ENCODE measurements at places on chromosomes 6 and 20.

GRCh38 chr6:13024616-13025015, 303.7 kb downstream of the TBC1D7 start:
- no peak for DNase-seq

- no peak for DNase-seq
Observed at GRCh38 chr6:25301362-25301761, 22.2 kb downstream of the CARMIL1 start.

GRCh38 chr6:7115543-7116231, 7.9 kb downstream of the RREB1 start:
- DNase-seq, result no peak

DNA sequence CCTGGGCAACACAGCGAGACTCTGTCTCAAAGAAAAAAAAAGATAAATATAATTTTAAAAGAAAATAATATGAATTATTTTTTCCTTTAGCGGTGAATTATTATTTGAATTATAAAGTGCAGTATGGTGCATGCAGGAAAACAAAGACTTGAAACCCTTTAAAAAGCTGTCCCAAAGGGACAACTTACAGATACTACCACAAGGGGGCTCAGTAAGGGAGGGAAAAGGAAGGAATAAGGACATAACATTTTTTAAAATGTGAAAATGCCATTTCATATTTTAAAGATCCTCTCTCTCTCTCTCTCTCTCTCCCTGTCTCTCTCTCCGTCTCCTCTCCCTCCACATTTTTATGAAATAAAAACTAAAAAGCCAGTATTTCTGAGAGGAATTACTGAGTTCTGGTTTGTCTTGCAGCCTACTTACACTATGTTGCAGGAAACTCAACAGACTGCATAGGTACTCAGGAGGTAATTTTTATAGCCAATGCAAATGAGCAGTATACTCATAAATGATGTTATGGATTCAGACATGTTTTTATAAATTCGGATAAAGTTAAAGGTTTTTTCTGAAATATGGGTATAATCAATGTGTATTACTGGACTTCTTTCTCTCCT, 455.0 kb upstream of the GJE1 start:
- no peak for DNase-seq

DNA sequence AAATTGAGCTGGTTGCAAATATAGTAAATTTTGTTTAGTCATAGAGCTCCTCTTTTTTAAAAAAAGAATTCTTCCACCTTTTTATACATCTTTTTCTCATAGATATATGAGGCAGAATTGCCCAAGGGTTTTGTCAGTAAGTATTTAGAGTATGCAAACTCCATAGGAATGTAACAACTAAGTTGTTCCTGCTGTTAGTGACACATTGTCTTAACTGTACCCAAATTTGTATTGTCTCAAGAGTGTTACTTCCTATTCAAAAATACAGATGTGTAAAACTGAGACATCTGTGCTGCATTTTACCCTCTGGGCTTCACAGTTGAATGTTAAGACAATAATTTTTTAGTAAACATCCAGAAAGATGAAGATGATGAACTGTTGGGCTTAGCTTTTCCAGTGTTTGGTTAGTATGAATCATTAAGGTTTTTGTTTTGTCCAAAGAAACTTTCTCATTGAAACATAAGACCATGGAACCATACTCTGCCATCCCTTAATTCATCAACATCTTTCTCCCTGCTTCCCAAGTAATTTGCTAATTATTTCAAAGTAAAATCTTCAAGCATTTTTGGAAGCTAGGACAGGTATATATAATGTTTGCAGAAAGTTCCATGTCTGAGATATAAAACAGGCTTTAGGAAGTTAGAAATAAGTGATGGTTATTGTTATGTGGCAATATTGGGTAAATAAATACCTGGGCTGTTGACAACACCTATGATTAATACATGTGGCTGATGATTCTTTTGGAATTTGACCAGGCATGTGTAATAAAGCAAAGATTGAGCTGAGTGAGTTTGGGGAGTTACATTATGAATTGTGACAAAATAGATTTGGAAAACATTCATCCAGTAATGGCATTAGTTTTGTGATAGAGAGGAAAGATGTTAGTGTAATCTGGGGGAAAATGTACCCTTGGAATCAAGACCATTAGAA, 11.2 kb downstream of the OGFRL1 start:
- DNase-seq, result no peak

GRCh38 chr6:160067564-160067963, 54.1 kb upstream of the SLC22A1 start:
- DNase-seq, result no peak

GRCh38 chr6:81842254-81842653, 89.8 kb upstream of the TENT5A start:
- DNase-seq, result no peak

GRCh38 chr6:157158897-157159296, 164.4 kb downstream of the TMEM242 start:
- no peak for DNase-seq

- no peak for DNase-seq
Observed at GRCh38 chr20:60010689-60011458, 52.7 kb downstream of the CDH26 start.

- no peak for DNase-seq
Observed at GRCh38 chr6:5250911-5251310, 9.8 kb downstream of the LYRM4 start.

DNA sequence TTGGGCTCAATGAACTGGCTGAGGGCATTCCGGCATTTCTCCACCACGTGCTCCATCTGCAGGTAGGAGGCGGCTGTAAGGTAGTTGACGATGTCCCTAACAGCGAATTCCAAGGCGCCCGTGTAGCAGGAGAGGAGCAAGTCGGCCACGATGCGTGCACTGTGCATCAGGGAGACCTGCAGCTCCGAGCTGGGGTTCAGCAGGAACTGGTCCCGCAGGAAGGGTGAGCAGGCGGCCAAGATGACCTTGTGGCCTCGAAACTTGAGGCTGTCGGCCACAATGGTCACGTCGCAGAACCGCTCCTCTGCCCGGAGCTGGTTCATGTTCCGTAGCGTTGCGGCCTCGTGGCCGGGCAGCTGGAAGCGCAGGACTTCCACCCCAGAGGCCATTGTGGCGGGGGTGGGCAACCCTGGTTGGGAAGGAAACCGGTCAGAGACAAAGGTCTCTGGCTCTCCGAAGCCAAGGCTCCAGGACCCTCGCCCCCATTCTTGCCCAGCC, 920 bp downstream of the ZBTB12 start:
- DNase-seq, result no peak
